DND-41 (cell line): ENCODE measurements at places on chromosomes 1 and 21.

- DNase-seq: no peak
Measured at GRCh38 chr21:42650441-42651421, 2.7 kb upstream of the PDE9A start.

- DNase-seq: no peak
Measured at GRCh38 chr1:185477638-185478580, 160.9 kb upstream of the IVNS1ABP start.

- DNase-seq: no peak
Measured at GRCh38 chr1:41870076-41870562, 48.6 kb downstream of the HIVEP3 start.

DNA sequence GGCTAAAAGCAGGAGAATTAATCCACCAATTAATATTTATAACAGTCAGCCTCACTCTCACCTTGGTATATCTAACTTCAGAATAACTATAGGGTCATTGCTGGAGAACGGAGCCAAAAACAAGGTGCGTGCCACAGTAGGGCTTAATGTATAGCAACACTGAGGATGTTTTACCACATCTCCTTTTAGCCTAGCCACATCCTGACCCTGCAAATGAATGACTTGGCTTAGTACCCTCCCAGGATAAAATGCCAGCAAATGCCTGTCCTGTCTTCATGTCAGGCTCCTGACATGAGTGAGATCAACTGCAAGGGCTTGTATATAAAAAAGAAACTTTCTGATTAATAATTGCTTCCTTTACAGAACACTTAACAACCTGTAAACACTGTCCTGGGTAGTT is 2.7 kb upstream of the CDC42BPA start:
- DNase-seq: no peak

- no peak for DNase-seq
Measured at GRCh38 chr1:180909462-180909976, 3.2 kb upstream of the KIAA1614 start.

GRCh38 chr1:152801333-152801732 is 4.8 kb downstream of the LCE1D start:
- no peak for DNase-seq

DNA sequence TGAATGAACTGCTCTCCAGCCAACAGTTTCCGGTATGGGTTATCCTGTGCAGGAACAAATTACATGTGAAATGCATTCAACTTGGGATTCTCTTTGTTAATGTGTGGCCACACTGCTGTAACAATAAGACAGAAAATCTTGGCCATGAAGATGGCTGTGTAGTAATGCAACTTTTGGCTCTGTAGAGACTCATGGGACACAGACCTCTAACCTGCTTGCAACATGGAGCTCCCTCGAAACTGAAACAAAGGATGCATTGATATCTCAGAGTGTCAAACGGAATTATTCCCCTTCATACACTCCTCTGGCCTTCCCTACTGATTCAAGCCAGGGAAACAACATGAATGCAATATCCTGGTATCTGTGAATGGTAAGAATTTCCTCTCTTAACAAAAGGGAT is 559.3 kb upstream of the ZRANB2 start:
- no peak for DNase-seq

- no peak for DNase-seq
Measured at GRCh38 chr1:24080131-24080530, 31.8 kb downstream of the MYOM3 start.

DNA sequence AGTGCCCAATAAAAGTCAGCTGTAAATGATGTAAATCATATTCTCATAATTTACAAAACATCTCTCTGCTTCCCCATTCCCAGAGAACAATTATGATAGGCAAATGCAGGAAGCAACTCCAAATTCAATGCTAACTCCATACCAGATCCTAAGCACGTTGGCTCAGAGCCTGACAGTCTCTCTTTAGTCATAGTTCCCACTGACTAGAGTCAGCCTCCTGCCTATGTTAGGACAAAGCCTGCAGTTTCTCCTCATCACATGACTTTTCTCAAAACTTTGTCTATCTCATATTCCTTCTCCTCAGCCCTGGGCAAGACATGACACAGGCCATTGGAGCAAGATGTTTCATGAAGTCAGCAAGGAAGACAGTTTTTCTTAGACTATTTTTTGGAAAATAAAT is 101.5 kb upstream of the COL24A1 start:
- no peak for DNase-seq

DNA sequence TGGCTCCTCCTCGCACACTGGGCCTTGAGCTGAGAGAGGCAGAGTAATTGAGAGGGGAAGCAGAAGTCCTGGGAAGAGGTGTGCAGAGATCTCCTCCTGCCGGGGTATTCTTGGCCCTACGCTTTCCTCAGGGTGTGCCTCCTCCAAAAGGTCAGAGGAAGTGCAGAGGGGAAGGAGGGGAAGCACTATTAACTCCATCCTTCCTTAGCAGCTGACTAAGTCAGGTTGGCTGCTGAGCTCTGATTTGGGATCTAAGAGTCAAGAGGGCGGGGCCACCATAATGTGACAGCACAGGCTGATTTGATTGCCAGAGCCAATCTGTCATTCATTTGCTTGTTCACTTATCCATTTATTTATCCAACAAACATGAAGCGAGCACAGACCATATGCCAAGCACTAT is 12.3 kb downstream of the ATP2B4 start:
- no peak for DNase-seq

- no peak for DNase-seq
Measured at GRCh38 chr1:91715416-91716000, 170.4 kb downstream of the TGFBR3 start.

- DNase-seq: no peak
Measured at GRCh38 chr1:243725075-243725474, 125.0 kb downstream of the AKT3 start.

- DNase-seq: no peak
Measured at GRCh38 chr1:105626276-105626987, 1430.0 kb upstream of the PRMT6 start.

- DNase-seq: no peak
Measured at GRCh38 chr1:79852004-79852403, 845.5 kb upstream of the ADGRL4 start.
